ENCODE measurements at places on chromosomes 11 and 22. TPM values are rescaled to one million over a fixed set of nuclear protein-coding genes. Genes with fewer than 3 reads are reported as not detected.
A peak's percentile ranks its signal among the peaks of the same experiment; 100 is the strongest.

The GAL3ST3 gene
- 0.51 TPM for total RNA-seq

The IGF2 gene
- 9.2 TPM for total RNA-seq

The APLP2 gene
- 40.2 TPM for total RNA-seq

The QSER1 gene
- total RNA-seq = 16.6 TPM

The NELL1 gene
- not detected for total RNA-seq

The PATE2 gene
- total RNA-seq = 0.16 TPM

The MFRP gene
- total RNA-seq = not detected

The BRD1 gene
- total RNA-seq = 23.6 TPM

The SCARF2 gene
- total RNA-seq = 0.46 TPM

The VSIG2 gene
- total RNA-seq = not detected

The CHCHD10 gene
- 131 TPM for total RNA-seq

DNA sequence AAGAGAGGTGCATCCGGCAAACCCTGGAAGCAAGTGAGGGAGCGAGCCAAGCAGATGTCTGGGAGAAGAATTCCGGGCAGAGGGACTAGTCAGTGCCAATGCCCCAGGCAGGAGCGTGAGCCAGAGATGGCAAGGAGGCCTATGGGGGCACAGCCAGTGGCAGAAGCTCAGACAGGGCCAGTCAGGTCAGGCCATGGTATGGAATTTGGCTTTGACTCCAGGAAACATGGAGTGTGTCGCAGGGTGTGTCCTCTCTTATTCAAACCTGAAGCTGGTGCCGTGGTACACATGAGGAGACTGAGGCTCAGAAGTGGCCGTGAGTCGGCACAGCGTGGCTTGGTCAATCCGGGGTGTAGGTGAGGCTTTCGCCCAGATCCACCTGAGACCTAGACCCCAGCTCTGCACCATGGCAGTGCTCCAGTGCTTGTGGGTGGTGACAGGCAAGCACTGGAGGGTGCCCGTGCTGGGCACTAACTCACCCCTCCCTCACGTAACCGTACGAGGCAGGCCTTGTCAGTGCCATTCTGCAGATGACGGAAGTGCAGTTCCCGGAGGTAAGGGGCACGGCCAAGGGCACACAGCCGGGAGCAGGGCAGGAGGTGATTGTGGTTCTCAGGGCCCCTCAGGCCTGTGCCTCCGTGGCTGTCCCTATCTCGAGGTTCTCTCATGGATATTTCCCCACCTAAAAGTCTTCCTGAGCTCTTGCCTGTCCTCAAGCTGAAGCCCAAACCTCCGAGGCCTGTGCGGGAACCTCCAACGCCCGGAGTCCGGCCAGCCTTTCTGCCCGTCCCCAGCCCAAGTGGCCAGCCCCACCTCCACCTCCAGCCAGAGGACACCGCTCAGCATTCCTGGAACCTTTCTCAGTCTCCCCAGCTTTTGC lies 10.6 kb upstream of the SPI1 start:
- no peak for DNase-seq

- no peak for DNase-seq
Observed at GRCh38 chr11:20035701-20036601, 124.3 kb downstream of the DBX1 start.

DNA sequence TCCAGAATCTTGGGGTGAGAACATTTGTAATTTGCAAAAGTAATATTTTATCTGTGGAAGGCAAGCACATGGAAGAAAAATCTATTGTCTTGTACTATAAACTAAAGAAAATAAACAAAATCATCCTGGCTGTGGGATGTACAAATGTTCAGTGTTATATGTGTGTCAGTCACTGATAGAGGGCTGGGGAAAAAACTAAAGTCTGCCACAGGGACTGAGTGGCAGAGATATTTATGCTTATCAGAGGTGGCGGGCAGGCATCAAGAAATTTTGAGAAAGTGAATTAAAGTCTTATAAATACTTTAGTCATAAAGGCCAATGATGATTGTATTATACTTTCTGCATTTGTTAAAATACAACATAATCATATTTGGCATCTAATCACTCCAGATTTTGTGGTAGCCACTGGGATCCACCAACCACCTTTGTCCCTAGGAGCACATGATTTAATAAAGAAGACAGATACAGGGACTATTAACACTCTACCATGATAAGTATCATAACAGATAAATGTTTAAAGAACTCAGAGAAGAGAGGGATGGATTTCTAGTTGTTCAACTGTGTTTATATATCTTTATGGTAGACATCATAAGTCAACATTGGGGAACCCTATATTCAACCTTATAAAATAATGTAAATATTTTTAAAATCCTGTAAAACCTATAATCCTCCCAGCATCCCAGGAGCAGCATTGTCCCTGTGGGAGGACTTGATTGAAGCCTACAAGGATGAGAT lies 2.6 kb upstream of the ENDOD1 start:
- no peak for DNase-seq

DNA sequence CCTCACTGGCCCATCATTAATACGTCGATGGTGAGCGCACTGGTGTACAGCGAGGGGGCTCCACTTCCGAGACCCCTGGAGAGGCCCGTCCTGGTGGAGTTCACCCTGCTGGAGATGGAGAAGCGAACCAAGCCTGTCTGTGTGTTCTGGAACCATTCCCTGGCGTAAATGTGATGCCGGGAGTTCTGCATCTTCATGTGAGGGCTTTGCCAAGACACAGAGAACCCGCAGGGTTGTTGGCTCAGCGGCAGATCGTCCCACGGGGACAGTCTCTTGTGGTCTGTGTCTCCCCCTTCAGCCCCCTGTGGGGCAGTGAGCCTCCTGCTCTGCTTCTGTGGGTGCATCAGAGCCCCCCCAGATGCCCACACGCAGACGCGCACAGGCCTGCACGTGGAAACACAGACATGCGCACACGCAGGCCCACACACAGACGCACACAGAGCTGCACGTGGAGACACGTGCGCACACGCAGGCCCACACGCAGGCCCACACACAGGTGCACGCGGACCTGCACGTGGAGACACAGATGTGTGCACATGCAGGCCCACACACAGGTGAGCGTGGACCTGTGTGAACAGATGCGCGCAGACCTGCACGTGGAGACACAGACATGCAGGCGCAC lies 55.8 kb upstream of the PRODH start:
- no peak for DNase-seq

DNA sequence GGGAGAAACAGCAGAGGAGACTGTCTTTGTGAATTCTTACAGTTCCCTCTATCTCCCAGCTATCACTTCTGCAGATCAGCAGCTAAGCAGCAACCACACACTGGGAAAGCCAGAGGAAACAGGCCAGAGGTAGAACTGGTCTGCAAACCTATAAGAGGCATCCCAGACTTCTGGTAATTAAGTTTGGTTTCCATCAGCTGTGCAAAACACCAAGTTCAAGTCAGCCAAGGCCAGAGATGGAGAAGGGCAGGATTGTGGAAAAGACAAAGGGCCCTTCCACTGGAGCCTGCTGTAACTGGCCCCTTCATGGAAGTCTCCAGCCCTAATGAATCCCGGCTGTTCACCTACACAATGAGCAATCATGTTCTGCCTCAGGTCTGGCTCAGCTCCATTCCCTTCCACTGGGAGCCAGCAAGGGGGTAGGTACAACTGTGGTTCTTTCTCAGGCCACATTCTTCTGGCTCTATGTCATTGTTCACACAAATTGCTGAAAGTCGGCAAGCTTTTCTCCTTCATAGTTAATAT lies 4.6 kb upstream of the PAMR1 start:
- no peak for DNase-seq

- no peak for DNase-seq
Observed at GRCh38 chr11:35583843-35584242, 34.4 kb upstream of the FJX1 start.

DNA sequence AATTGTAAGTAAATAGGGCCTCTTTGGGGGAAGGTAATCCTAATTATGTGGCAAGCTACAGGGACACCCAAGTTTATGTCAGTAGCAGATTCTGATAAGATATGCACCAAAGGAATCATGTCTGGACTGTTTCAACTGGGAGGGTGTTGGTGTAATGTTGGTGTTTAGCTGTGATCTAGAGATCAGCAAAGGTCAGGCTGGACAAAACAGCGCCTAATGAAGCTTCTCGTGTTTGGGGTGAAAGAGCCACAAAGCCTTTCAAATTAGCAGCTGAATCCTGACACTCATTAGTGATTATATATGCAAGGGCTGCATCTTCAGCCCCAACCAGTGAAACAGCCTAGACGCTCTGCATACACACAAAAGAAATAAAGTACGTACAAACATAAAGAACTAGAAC lies 106.3 kb downstream of the MPPED2 start:
- DNase-seq = no peak

DNA sequence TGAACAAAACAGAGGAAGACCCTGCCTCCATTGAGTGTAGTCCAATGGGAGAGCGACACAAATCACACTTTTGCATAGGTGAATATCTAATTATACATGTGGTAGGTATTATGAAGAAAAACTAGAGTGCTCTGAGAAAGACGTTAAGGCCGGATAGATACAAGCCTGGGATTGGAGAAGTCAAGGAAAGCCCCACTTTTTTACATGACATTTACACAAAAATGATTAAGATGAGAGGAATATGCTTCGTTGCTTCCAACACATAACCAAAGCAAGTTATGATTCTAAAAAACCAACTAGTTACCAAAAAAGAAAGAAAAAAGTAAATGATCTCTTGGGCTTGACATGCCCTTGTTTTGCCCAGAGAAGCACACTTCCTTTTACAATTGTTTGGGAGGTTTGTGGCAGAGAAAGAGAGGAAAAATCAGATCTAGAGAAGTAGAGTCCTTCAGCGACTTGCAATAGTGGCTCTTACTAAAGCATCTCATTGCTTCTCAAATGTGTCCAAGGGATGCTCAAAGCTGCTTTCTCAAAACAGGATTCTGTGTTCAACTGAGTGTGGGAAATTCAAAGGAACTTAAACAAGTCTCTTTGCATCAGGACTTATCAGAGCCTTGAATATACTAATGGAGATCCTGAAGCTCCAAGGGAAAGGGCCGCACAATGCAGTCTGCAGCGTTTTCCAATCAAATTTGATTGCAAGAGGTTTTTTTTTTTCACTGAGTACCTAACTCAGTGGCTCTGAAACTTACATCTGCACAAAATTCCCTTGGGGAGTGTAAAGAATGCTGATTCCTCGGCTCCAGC lies 38.8 kb downstream of the FLI1 start:
- no peak for DNase-seq

DNA sequence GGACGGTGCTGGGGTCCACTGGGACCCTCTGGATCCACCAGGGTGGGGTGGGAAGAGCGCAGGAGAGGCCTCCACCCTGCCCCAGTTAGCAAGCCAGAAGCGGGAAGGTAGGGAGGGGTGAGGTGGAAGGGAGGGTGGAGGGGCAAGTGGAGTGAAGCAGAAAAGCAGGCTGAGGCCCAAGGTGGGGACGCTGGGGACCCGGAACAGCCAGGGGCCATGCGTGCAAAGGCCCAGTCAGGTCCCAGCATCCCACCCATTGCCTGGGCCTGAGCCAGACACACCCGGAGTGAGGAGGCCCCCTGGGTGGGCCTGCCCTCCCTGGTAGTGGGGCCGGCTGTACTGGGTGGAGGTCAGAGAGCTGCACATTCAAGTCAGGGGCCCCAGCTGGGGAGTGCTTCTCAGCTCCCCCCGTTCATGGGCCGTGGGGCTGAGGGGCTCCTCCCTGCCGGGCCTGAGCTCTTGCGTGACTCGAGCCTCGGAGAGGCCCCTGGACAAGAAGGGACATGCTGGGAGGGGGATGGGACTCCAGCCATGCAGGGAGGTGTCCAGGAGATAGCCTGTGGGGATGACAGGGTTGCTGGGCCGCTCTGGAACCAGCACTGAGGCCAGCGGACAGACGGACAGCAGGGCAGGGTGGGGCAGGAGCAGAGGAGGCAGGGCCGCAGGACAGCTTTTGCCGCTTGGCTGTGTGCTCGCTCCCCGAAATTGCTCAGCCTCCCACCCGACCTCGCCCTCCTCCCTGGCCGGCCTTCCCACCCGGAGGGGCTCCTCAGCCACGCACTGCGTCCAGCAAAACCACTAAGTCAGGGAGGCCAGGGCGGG lies 7.7 kb downstream of the TNNT3 start:
- DNase-seq = no peak

DNA sequence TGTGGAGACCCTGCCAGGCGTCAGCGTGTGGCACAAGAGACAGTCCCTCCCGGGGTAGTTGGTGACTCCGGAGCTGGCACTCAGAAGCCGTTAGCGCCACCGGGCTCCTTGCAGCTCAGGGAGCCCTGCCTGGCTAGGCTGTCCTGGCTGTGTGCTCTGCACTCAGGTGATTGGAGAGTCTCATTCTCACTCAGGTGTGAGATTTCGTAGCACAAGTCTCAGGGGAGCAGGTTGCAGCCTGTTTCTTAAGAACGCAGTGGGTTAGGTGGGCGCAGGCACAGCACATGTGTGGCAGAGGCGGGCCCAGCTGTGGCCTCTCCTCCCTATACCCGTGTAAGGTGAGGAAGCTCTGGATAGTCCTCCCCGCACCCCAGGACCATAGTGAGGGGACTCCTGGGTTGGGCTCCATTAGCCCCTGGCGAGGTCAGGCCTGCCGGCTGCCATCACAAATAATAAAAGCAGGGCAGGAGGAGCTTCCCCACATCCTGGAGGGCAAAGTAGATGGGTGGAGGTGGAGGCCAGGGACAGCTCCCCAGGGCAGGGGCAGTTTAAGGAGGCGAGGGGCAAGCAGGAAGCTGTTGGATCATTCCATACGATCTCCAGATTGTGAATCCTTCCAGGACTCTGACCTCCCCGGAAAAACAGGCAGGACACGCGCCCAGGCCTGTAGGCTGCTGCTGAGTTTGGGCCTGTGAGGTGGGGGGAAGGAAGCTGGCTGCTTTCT lies 39.4 kb downstream of the SBF1 start:
- DNase-seq = no peak

DNA sequence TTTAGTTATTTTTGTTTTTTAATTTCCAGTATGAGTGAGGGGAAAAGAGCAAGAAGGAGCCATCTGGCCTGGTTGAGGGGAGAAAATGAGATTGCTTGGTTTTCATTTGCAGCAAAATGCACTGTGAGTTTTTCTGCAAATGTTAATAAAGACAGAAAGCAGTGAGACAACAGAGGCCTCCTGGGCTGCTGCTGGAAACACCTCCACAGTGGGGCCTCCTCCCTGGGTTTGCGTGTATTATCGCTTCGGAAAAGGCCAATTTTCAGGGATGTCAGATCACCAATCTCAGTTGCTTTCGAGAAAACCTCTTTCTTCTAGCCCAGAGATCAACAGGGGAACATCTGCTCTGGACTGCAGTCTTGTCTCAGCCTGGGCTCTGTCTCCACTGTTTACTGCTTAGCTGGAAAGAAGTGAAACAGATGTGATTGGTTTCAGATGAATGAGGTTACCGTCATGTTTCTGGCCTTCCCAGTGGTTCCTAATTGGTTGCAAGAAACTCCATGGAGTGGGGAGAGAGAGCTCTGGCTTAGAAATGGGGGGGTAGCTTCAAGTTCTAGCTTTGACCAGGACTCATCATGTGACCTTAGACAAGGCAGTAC lies 17.3 kb downstream of the TSPAN18 start:
- DNase-seq = no peak

DNA sequence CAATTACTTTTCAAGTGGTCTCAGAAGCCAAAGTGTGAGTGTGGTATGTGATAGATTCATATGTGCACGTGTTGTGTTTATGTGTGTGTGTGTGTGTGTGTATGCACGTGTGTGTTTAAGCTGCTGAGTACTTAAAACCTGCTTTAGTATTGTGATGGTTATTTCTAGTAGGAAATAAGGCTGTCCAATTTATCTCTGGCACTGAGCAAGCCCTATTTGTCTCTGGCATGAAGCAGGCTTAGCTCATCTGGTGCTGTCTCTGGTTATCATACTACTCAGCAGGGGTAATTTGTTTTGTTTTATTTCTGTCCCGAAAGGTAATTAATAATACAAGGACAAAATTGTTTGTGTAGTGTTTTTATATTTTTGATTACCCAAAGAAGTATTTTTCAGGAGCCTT lies 333.7 kb downstream of the FAT3 start:
- DNase-seq = no peak

- DNase-seq = peak; percentile 78
Observed at GRCh38 chr22:23119494-23120414, 22.0 kb downstream of the RSPH14 start.

All from activated CD4-positive, alpha-beta T cell treated with anti-CD3 and anti-CD28 coated beads for 36 hours (primary cell).